ENCODE measurements at places on chromosomes 5 and 9. TPM values are rescaled to one million over a fixed set of nuclear protein-coding genes. Genes with fewer than 3 reads are reported as not detected.
A peak's percentile ranks its signal among the peaks of the same experiment; 100 is the strongest.

DNA sequence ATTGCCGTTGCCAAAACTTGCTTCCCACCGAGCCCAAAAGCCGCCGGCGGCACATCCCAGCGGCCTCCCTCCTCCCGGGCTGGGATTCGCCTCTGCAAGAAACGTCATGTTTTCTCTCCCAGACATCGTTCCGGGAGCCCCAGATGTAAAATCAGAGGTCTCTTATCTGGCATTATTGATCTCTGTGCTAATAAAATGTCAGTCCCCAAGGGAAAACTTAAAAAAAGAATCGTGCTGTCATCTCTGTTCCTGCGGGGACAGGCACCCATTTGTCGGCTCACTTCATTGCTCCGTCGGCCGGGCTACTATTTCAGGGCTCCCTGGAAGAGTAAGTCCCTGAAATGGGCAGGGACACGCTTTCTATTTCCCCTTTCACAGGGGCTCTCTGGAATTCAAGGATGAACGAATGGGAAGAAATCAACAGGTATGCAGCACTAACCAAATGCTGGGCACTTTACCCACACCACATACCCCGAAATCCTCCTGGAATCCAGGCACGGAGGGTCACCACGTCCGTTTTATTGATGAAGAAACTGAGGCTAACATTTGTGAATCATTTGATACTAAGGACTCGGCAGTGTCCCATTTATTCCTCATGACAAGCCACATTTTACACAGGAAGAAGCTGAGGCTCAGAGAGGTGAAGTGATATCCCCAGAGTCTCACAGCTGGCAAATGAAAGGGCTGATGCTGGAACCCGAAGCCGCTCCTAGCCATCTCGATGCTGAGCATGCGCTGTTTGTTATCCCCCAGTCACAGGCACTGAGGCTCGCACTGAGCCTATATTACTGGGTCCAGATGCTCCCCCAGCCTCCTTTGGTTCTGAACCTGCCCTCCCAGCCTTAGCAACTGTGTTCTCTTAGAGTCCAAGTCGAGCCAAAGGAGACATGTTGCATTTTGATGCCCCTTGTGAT is 35.7 kb upstream of the MSX2 start:
- DNase-seq, result no peak

Gene ANKH
- 5.2 TPM for total RNA-seq

Gene CNTNAP3
- total RNA-seq, result 12.3 TPM

- DNase-seq, result peak; percentile 13
These were observed 40.4 kb downstream of the ACTBL2 start for GRCh38 chr5:57442080-57442839.

- no peak for DNase-seq
These were observed 191.0 kb downstream of the EPB41L4A start for GRCh38 chr5:112227911-112228631.

- DNase-seq, result no peak
These were observed 2.1 kb downstream of the GPR150 start for GRCh38 chr5:95621839-95622629.

- DNase-seq, result no peak
These were observed 41.9 kb downstream of the TMEM252 start for GRCh38 chr9:68498816-68499215.

Gene MUSK
- 14.1 TPM for total RNA-seq

DNA sequence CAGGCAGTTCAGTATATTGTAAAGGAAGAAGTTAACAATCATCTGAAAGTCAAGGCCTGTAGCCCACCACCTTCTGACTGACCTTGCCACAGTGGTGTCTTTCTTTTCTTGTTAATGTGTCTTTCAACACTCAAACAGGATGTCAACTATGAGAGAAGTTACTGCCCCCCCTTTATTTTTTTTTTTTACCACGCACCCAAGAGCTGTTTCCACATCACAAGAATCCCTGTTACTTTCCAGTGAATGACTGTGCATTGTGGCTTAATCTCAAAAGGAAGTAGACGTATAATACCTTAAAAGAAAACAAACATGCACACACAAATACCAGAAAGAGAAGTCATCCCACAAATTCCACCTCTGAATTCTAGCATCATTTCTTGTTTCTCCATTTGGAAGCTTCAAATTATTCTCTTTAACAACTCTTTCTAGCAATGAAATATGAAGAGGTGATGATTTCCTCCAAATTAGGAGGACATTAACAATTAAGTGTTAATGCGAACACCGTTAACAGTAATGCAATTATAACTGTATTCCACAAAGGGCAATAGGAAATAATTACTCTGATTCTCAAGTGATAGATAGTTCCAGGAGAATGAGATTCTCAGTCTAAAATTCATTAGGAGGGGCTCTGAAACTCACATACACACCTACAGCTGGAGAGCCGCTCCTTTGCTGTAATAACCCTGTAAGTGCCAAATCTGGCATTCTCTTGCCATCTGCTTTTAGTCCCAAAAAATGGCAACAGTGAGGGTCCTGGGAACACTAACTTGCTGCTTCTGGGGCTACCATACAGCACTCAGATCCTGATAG is 201.0 kb downstream of the EFNA5 start:
- DNase-seq, result no peak

Gene SCAI
- total RNA-seq, result 14.2 TPM

Gene TLE4
- total RNA-seq, result 103 TPM

DNA sequence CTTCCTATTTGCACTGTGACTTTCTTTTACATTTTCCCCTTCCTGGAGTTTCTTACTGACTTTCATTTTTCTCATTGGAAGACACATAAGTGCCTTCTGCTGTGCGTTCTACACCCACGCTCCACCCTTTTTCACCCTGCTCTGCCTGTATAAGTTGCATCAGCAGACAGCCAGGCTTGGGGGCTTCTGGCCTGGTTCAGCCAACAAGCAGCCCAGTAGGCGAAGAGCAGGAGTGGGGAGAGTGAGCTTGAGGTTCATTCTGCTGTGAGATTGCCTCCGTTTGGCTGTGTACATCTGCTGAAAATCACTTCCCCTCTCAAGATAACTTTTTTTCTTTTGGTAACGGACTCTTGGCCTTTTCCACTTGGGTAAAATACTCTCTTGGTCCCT is 38.4 kb downstream of the RASGRF2 start:
- no peak for DNase-seq

DNA sequence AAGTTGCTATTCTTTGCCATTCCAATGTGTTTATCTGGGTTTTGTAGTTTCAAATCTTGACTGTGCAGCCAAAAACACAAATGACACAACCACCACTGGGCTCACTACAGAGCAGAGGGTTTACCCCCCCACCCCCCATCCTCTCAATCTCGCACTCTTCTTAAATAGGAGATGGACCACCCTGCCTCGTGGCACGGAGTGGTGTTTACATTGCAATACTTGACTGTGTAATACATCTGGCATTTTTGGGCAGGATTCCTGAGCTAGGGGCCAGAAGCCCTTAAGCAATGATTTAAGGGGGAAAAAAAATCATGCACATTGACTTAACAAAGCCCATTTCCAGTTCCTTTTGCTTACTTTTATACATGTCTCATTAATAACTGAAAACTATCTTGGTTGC is 19.0 kb downstream of the PTCH1 start:
- peak; percentile 54 for DNase-seq

- DNase-seq, result no peak
These were observed 72.1 kb upstream of the GRAMD2B start for GRCh38 chr5:126351153-126351552.

Gene GABRA1
- total RNA-seq, result not detected

DNA sequence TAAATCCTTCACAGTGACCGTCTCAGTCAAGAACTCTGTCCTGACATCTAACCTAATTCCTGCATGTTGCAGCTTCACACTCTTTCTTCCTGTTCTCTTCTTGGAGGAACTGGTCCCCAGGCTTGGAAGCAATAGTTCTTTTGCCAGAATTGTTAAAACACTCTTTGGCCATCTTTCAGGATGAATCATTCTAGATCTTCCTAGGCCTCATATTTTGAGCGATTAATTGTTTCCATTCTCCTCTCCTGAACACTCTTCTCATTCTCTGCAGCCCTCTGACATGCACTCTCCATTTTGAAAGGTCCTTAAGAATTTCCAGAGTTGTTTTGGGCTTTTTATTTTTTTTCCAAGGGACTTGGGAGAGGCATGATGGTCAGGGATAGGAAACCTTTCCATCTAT is 85.8 kb downstream of the FAM114A2 start:
- DNase-seq, result no peak

Gene TRUB2
- total RNA-seq, result 30.2 TPM

DNA sequence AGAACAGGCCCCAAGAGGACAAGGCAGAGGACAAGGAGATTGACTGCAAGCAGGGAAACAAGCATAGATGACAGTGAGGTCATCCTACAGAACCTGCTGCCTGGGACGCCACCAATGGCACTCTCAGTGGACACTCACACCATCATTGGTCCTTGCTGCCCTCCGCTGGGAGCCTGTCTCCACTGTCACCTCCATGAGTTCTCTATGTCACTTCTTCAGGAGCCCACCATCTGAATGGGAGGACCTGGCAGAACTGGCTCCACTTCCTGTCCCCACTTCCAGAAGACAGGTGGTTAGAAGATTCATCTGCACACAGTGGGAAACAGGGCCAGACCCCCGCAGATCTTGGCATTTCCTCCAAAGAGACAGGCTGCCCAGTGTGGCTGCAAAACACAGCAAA is 188.9 kb downstream of the HSD17B3 start:
- DNase-seq, result no peak

GRCh38 chr9:109403116-109403515 is 82.3 kb upstream of the EPB41L4B start:
- no peak for DNase-seq

DNA sequence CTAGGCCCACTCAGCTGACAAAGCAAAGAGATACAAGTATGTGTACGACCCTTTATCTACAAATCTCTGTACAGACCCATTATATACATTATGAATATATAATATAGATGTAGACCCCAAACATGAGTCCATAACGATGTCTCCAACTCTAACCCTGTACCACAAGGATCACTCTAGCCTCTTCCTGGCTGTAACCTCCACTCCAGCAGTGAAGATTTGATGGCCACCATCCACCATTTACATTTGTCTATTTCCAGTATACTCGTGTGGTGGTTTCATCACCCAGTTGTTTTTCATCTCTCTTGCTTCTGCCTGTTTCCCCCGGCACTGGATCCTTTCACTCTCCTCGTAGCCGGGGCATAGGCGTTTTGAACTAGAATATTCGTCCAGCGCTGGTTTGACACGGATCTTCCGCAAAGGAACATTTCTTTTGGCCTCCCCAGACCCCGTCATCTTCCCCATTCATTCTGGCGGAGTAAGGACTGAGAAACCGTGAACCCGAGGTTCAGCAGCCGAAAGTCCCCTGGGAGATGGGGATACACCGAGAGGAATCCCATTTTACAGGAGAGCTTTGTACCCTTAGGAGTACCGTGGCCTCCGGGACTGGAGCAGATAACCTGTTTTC is 828 bp upstream of the TRIO start:
- DNase-seq, result no peak

DNA sequence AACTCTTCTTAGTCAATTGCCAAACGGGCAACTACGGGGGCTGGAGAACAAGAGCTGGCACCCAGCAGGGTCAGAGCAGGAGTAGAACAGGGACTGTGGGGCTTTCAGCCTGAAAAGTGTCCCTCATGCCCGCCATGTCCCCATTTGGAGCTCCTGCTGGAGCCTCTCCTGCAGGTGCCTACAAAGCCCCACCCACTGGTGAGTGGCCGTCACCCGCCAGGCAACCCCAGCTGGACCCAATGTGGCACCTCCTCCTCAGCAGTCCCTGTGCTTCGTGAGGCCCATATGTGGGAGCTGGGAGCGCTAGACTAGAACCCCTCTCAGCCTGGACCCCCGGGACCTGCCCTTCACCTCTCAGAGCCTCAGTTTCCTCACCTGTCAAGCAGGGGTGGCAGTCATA is 40.9 kb downstream of the VAV2 start:
- DNase-seq, result no peak

Gene OBP2B
- total RNA-seq, result not detected

Gene SPINK4
- not detected for total RNA-seq

Gene NIPAL4
- not detected for total RNA-seq

DNA sequence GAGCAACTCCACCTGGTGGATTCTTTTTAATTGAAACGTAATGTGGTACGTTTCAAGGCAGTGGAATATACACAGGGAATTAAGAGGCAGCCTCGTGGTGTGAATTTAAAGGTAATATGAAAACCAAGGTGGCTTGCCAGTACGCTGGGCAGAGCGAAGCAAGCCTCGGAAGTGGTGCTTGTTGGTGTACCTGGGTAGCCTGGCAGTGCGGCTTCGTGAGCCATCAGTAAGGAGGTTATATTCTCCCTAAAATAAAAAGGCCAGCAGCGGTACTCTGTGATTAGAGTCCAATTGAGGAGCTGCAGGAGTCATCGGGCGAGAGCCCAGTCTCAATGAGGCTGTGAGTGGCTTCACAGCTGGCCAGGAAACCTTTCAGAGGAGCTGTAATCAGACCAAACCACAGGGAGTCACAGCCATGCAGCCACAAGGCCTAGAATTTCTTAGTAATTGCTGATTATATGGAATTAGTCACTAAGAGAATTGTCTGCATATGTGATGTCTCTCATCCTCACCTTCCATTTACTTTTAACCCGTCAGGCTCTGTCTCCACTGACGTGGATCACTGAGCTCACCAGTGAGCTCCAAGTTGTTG is 57.7 kb downstream of the DCP2 start:
- peak; percentile 51 for DNase-seq

GRCh38 chr9:24436761-24437160 is 108.9 kb downstream of the IZUMO3 start:
- DNase-seq, result no peak

DNA sequence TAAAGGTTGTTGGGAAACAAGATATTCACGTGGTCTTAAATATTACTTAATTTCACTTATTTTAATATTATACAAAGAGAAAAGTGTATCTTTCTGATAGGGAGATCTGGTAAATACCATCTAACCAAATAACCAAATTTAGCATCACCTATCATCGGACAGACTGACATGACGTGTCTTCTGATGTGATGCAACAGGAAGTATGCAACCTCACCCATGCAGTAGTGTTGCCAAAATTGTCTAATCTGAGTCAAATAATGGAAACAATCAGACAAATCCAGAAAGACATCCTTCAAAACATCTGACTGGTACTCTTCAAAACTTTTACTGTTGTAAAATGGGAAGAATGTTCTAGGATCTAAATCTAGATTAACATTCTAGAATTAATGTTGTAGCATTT is 148.0 kb downstream of the FGF1 start:
- DNase-seq, result no peak

DNA sequence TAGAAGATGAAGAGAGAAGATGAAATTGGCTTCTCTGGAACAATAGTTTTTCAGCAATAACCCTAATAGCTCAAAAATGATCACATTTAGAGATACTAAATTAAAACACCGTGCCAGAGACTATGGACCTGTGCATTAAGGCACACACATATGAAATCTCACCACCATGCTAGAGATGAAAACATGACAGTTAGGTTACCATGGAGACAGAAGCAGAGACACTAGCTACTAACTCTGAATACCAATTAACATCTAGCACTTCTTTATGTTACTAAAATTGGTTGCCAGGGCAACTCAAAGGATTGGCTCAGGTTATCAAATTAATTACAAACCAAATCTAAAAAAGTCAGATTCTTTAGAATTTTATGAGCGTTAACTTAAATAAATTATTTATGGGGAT is 337.7 kb downstream of the PLK2 start:
- DNase-seq, result no peak

- DNase-seq, result no peak
These were observed 67.1 kb downstream of the DAPK1 start for GRCh38 chr9:87564791-87565241.

- DNase-seq, result no peak
These were observed 47.0 kb downstream of the LRSAM1 start for GRCh38 chr9:127498298-127498697.

GRCh38 chr9:87109231-87109631 is 161.9 kb upstream of the GAS1 start:
- peak; percentile 12 for DNase-seq
